ENCODE measurements at places on chromosomes 13 and 19.

GRCh38 chr13:112165712-112166111, 98.8 kb downstream of the SOX1 start:
- no peak for DNase-seq

DNA sequence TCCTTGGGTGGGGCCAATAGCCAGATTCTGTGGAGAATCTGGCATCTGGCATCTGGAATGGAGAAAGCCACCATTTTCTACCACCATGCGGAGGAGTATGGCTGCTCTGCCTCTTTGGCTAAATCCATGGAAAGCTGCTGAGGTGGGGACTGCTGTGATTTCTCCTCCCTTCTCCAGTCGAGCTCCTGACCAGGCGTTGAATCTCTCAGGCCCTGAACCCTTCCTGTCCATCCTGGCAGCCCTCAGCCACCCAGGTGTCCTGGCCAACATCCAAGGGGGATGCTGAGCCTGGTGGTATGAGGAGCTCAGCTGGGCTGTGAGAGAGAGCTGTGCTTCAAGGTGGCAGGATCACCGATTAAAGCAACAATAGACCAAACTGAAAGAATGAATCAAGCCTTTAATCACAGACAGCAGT, 17.4 kb upstream of the SIGLEC6 start:
- no peak for DNase-seq

GRCh38 chr13:98490195-98490836, 86.6 kb downstream of the STK24 start:
- no peak for DNase-seq

- no peak for DNase-seq
Measured at GRCh38 chr13:50921706-50922105, 12.1 kb downstream of the RNASEH2B start.

DNA sequence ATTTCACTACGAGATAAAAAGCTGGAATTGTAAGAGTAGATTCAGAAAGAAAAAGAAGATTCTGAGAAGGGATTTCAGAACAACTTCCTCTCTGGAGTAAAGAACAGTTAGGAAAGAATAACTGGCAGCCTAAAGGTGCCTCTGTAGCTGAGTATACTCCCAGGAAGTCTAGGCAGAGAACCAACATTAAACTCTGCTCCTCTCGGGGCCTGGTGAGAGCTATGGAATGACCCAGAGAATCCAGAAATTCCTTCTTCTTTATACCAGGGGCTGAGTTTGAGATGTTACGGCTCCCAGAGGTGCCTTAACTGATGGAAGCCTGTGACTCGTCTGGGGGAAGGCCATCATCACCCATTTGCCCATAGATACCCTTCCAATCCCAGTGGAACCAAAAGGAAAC, 39.1 kb downstream of the FAM216B start:
- no peak for DNase-seq

DNA sequence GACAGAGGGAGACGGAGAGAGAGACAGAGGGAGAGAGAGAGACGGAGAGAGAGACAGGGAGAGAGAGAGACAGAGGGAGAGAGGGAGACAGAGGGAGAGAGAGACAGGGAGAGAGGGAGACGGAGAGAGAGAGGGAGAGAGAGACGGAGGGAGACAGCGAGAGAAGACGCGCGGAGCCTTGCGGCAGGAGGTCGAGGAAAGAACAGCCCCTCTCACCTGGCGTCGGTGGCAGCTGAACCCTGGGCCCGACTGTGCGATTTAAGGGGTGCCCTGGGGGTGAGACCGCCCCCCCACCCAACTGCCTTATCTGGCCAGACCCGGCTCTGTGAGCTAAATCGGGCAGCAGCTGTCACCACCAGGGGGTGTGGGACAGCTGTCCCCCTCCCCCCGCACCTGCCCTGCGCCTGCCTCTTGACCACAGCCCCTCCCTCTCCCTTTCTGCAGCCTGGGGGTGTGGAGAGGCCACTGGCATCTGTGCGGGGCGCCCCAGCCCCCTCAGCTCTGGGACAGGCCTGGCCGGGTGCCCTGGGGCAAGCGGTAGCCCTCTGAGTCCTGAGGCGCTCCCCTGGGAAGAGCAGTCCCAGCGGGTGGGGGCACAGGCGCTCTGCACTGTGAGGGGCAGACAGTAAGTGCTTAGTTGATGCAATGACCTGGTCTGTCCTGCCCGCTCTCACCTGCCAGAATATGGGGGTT, 10.8 kb downstream of the JOSD2 start:
- peak; percentile 43 for DNase-seq

GRCh38 chr13:109182777-109183465, 553.5 kb downstream of the MYO16 start:
- DNase-seq: peak; percentile 39

All from astrocyte of the hippocampus (primary cell).